ENCODE measurements at places on chromosomes 4 and X.

DNA sequence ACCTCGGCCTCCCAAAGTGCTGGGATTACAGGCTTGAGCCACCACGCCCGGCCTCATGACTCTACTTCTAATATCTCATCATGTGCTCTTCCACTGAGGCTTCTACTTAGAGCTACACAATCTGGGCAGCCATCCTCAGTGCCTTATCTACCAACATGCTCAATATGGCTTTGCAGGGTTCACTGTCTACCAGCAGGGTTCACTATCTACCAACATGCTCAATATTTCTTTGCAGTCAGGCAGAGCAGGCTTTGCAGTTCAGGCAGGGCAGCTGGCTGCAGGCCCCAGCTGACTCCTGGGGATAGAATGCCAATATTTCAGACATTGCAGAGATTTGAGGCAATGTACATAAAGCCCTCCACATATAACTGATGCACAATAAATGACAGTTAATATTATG is 47.5 kb downstream of the PKD2 start:
- no peak for DNase-seq

DNA sequence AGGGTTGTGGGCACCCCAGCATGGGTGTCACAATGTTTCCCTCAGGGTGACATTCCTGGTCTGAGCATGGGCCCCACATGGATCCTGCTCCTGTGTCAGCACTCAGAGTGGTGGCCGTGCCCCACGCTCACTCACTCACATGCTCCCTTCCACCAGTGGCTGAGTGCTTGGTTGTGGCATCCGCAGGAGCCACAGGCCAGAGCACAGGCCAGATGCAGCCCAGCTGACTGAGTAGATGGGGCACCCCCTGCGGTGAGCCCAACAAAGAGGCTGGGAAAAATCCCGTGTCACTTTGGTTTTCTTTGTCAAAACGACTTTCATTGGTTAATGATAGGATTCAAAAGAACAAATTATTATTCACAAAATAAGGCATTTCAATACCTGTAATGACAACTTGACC is 204.6 kb upstream of the ANXA10 start:
- DNase-seq, result no peak

- DNase-seq, result peak; percentile 80
These were observed 25.6 kb downstream of the ATP10D start for GRCh38 chr4:47510506-47511143.

GRCh38 chr4:185592845-185593488 is 57.7 kb upstream of the PDLIM3 start:
- DNase-seq, result no peak

DNA sequence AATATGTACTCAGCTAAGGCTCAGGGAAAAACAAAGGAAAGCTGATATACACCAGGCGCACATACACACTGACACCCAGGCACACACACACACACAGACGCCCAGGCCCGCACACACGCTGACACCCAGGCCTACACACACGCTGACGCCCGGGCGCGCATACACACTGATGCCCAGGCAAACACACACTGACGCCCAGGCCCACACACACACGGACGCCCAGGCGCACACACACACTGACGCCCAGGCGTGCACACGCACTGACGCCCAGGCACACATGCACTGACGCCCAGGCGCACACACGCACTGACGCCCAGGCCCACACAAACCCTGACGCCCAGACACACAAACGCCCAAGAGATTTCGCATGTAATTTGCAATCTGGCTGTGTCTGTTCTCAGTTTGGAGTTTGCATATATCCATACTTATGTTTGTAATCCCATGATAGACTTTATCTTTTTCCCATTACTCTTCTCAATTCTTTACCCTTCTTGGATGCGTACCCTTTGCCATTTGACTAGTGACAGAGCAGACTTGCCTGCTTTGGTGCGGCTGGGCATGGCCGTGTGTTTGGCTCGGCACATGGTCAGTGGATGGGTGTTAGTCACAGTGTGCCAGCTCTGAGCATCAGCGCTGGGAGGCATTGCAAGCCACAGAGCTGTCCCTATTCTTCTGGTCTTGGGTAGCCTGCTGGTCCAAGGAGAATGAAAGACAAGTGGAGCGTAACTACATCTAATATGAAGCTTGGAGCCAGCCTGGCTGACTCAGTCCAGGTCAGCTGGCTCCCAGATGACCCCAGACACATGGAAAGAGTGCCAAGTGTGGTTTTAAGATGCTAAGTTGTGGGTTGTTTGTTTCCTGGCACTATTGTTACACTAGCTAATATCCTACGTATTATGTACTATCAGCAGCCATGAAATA is 632.4 kb upstream of the ZFP42 start:
- no peak for DNase-seq

DNA sequence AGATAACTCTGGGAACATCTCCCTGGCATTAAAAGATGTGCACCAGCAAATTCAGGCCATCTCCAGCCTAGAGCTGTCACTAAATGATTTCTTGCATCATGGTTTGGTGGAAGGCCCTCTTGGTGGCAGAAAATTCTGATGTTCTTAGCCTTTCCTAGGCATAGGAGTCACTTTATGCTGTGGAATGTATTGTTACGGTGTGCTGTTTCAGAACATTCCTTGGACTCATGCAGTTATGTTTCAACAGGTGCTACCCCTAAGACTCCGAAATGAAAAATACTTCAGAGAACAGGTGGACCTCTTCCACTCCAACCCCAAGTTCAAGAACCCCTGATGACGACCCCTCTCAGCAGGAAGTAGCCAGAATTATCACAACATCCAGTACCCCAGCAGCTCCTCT is 20.3 kb upstream of the PAPSS1 start:
- no peak for DNase-seq

GRCh38 chrX:43656005-43656494 is at the start of gene MAOA:
TSS of gene MAOA (plus strand) at chrX:43656299. CDS start at chrX:43656342, 43 bp downstream.
- no peak for DNase-seq

- no peak for DNase-seq
These were observed 51.4 kb upstream of the GABRE start for GRCh38 chrX:152025656-152026440.

- no peak for DNase-seq
These were observed 1293.6 kb upstream of the TENM3 start for GRCh38 chr4:180949424-180950213.

DNA sequence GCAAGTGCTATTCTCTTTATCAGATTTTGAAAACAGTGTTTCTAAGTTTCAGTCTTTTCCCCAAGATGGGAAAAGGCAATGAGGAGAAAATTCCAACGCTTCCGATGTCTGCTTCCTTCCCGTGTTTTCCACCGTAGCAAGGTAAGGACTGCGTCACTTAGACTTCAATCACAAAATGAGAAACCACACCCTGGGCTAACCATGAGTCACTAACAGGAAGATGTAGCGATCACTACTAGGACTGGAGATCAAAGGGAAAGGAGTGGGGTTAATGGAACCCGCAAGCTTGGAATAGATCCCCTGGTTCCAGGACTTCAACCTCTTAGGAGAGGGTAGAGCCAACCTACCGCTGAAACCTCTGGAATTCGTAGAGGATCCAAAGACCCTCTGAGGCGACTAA is 250.7 kb upstream of the ZFP42 start:
- DNase-seq, result no peak

DNA sequence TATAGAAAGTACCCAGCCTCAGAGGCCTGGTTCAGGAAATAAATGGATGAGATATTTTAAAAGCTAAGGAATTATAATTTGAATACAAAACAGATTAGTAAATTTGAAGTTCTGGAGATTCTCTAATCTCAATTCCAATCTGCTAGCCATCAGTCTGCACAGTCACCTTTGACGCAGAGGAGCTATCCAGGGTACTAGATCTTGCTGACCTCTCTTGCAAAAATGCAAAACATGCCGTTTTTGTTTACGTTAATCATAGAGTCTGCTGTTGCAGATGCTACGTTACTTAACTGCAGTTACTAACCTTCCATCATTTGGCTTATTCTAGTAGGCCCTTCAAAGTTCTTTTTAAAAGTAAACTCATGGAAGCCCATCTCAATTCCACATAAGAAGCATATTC is 10.4 kb downstream of the CCSER1 start:
- DNase-seq, result no peak

DNA sequence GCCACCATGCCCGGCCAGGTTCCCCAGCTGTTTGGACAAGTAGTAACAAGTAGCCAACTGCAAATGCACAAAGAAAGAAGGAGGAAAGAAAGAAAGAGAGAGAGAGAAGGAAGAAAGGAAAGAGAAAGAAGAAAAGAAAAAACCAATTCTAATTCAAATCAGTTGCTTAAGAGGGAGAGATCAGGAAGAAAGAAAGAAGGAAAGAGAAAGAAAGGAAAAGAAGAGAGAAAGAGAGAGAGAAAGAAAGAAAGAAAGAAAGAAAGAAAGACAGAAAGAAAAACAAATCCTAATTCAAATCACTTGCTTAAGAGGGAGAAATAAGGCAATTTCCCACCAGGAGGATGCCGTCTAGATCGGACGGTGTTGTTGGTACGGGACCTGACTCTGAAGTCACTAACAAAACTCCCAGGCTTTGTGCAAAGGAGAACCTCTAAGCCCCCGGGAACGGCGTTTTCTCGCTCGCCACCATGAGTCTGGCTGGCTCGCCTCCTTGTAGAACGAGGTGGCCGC is 95.5 kb upstream of the PPP2R3B start:
- DNase-seq, result no peak

DNA sequence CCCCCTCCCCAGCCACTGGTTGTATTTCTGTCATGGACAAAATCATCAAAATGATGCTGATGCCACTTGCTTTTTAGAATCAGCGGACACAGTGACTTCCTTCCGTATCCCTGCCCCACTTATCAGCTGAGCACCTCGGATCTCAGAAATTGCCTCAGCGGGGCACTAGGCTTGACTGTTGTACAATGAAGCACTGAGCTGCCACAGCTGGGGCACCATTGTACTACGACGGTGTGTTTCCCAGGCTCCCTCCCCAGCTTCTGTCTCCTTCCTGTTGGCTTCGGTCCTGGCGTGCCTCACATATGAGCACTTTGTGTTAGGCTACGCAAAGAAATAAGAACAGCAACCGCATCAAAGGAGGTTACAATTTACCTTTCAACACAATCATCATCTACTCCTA is 82.4 kb downstream of the F11 start:
- no peak for DNase-seq

DNA sequence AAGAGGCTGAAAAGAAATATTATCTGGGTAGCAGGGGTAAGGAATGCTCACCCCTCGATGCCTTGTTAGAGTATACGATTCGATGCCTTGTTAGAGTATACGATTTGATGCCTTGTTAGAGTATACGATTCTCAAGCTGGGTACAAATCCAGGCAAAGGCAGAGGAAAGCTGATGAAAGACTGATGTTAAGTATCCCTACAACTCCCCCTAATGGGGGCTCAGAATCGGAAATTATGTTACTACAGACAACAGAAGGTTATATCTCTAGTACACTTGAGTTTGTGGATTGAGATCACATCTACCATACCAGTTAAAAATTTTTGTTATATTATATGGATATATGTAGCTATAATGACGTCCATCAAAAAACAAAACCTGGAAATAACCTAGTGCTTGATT is 4.8 kb downstream of the LRRC66 start:
- DNase-seq, result no peak

DNA sequence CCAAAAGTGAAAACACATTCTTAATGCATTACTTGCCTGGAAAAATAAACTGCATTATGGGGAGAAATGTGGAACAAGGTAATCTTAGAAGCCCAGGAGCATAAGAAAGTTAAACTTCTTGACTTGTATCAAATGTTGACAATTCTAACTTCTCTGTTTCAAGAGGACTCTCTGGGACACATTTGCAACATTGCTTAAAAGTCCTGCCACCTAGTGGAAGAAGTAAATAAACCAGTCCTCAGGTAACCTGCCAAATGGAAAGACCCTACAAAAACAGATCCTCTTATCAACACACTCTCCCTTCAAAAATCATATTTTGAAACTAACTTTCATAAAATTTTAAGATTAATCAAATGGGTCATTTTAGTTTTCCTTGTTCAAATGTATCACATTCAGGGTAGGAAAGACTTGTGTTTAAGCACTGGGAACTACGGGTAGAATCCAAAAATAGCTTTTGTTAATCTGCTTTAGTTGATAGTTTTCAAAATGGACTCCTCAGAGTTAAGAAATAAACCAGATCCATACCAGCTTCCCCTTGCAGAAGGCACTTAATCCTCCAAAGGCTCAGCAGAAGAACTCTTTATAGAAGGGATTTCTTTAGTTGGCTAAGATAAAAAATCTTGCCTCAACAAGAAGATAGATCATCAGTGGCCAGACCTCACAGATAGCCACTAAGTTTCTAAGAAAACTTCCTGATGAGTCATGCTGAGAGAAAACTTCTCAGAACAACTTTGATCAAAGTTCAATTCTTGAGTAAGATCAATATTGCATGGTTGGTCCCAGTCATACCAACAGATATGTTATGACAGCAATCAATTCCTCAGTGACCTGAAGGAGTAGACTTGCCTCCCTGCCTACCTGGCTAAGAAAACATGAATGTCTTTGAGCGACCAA is 141.7 kb downstream of the HHIP start:
- peak; percentile 13 for DNase-seq

- no peak for DNase-seq
These were observed 72.0 kb upstream of the GPM6A start for GRCh38 chr4:175884048-175884447.

DNA sequence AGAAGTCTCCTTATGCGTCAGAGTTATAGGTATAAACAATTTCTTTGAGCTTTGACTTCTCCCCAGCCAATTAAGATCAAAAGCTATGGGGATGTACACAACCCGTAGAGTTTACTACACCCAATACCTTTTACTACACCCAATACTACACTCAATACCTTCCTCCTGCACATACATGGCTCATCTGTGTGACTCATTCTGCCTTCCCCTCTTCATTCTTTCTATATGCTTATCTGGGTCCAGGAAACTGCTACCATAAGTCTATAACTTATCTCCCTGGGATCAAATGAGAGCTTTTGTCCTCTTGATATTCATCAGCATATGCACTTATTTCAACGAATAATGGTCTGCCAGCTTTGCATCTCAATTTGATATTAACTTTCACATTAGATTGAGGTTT is 28.2 kb downstream of the ANKRD50 start:
- no peak for DNase-seq

DNA sequence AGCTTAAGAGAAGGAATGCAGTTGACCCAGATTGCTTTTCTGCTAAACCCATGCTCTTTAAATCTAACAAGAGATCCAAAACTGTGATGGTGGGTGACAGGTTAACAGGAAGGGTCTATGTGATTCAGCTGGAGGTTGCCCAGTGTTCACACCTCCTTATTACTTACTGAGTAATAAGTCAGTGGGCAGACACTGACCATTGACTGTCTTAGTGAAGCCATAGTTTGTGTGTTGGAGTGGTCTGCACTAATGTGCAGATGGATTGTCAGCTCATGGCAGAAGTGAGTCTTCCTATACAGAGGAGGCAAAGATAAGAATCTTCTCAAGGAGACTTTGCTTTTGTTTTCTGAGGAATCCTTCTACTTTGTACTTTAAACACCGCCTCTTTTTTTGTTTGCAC is 15.2 kb upstream of the RUFY3 start:
- DNase-seq, result no peak

GRCh38 chr4:132065940-132066495 is 1083.1 kb upstream of the PCDH10 start:
- no peak for DNase-seq

- no peak for DNase-seq
These were observed 49.6 kb downstream of the FBXL5 start for GRCh38 chr4:15605537-15605936.

- no peak for DNase-seq
These were observed 19.9 kb downstream of the AR start for GRCh38 chrX:67563469-67564448.
